ENCODE measurements at places on chromosomes 11 and 22. TPM values are rescaled to one million over a fixed set of nuclear protein-coding genes. Genes with fewer than 3 reads are reported as not detected.

- no peak for DNase-seq
Observed at GRCh38 chr11:128338811-128339210, 248.5 kb downstream of the ETS1 start.

GRCh38 chr11:94449437-94449836 lies 44.2 kb downstream of the MRE11 start:
- peak; percentile 64 for DNase-seq

GRCh38 chr11:68682531-68682961 lies 1.8 kb upstream of the GAL start:
- DNase-seq = no peak

Gene MMP12
- not detected for total RNA-seq

Gene POTEH
- not detected for total RNA-seq

Gene SPON1
- total RNA-seq = 0.25 TPM

GRCh38 chr11:17816232-17816931 lies 81.8 kb downstream of the KCNC1 start:
- no peak for DNase-seq

- DNase-seq = no peak
Observed at GRCh38 chr11:19345519-19345847, 104.7 kb upstream of the E2F8 start.

Gene HINFP
- 13.6 TPM for total RNA-seq

DNA sequence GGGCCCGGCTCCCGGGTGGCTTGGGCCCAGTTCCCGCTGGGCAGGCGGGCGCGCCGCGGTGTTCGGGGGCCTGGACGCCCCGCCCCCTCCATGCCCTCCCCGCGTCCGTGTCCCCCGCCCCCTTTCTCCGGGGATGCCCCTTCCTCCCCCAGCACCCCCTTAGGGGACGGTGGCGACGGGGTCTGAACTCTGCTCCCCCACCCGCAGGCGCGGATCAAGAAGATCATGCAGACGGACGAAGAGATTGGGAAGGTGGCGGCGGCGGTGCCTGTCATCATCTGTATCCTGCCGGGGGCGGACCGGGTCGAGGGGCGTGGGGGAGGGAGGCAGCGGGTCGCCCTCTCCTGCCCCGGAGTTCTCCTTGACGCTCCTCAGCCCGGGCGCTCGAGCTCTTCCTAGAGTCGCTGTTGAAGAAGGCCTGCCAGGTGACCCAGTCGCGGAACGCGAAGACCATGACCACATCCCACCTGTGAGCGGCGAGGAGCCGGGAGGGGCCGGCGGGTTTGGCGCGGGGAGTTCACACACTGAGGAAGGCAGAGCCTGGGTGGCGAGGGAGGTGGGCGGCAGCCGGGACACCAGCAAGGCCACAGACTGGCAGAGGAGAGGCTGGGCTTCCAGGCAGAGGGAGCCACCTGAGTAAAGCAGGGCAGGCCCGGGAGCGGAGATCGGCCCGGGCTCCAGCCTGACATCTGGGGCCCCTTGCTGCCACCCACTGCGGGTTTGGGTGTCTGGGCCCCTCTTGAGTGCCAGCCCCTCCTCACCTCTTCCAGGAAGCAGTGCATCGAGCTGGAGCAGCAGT lies 546 bp downstream of the DRAP1 start:
- no peak for DNase-seq

Gene VPS37C
- 23.7 TPM for total RNA-seq

- no peak for DNase-seq
Observed at GRCh38 chr11:31118566-31118965, 251.0 kb downstream of the DCDC1 start.

Gene BTG4
- 0.17 TPM for total RNA-seq

Gene OR8D4
- not detected for total RNA-seq
